ENCODE measurements at places on chromosomes 7 and 10.

- no peak for DNase-seq
Measured at GRCh38 chr7:145092766-145093165, 256.9 kb upstream of the TPK1 start.

DNA sequence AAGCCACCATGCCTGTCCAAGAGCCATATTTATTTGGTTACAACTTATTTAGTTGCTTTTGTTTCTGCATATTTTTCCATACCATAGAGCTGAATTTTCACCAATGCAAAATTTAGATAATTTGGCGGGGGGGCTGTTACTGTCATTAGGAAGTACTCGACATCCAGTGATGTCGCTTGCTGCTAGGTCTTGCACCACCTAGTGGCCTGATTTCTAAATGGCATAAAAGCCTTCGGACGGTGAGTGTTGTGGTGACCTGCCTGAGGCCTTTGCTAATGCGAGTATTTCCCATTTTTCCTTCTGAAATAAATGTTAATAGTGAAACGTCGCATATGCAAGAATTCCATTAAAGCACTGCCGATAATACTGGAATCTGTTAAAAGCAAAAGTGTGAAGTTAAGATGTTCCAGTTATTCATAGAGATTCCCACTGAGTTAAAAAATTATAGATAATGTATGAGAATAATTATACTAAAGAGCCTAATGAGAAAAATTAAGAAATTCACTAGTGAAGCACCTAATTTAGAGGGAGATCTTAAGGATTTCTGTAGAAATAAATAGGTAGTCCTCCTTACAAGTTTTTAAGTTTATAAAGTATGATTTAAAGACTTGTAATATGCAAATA, 86.1 kb upstream of the DNAJB6 start:
- no peak for DNase-seq

- no peak for DNase-seq
Measured at GRCh38 chr7:134476044-134476443, 17.1 kb upstream of the AKR1B1 start.

- DNase-seq, result no peak
Measured at GRCh38 chr10:13703101-13703818, 116.5 kb downstream of the PRPF18 start.

Data from BJ (cell line).